Globus pallidus (tissue), 1 donor: ENCODE measurements at places on chromosomes 7 and 10.
A peak's percentile ranks its signal among the peaks of the same experiment; 100 is the strongest.

DNA sequence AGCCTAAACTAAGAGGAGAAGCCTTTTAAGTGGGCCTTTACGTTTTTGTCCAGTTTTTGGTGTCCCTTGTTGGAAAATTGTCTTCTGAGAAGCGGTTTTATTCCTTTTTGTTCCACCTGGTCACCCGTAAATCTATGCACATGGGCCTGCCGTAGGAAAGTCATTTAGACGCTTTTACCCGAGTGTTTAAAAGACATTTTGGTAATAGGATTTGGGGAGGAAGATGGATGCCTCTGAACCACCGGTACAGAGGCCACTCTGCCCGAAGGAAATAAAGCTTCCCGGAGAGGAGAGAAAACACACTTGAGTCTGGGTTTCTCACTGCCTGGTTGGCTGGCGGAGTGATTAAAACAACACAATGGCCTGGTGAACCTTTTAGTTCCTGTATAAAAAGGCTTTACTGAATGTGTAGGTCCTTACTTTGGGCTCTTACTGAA, 760 bp downstream of the THNSL1 start:
- DNase-seq = no peak

DNA sequence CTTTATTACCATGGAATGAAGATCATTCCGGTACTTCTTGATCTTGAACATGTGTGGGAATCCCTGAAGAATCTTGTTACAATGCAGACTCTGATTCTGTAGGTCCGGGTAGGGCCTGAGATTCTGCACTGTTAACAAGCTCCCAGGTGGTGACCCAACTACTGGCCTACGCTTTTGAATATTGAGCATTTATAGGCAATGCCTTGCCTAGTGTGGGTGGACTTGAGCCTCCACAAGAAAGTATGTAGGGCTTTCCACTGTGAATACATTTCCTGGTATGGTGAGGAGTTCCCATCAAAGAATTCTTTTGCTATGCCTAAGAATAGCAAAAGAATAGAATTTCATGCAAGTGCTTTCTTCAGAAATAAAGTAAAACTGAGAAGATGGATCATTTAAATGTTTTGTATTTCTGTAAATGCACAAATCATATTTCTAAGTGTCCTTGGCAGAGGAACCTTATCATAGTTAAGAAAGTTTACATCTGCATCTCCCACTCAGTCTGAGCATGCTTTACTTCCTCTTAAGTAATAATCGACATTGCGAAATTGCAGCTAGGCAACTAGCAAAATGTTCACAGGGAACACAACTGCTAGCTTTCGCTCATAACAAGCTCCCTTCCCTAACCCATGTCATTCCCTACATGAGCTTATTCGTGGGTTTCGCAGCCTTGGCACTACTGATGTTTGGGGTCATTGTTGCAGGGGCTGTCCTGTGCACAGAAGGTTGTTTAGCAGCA, 71.4 kb downstream of the AHR start:
- DNase-seq = peak; percentile 7

- DNase-seq = no peak
Observed at GRCh38 chr10:55378196-55378595, 577.2 kb upstream of the PCDH15 start.

GRCh38 chr10:114681542-114681941, 23.5 kb upstream of the ABLIM1 start:
- no peak for DNase-seq

- DNase-seq = no peak
Observed at GRCh38 chr10:75347186-75347585, 54.4 kb downstream of the ZNF503 start.
